T-cell (primary cell): ENCODE measurements at places on chromosomes 5 and 9.

- DNase-seq = no peak
Observed at GRCh38 chr9:106526716-106527204, 336.2 kb upstream of the ZNF462 start.

GRCh38 chr9:18976709-18977531 is 56.1 kb downstream of the SAXO1 start:
- no peak for DNase-seq

GRCh38 chr9:21711504-21711903 is 90.9 kb upstream of the MTAP start:
- no peak for DNase-seq

GRCh38 chr9:78954286-78954685 is 617.5 kb upstream of the TLE4 start:
- DNase-seq = no peak

- no peak for DNase-seq
Observed at GRCh38 chr5:3324421-3325101, 271.1 kb upstream of the IRX1 start.

DNA sequence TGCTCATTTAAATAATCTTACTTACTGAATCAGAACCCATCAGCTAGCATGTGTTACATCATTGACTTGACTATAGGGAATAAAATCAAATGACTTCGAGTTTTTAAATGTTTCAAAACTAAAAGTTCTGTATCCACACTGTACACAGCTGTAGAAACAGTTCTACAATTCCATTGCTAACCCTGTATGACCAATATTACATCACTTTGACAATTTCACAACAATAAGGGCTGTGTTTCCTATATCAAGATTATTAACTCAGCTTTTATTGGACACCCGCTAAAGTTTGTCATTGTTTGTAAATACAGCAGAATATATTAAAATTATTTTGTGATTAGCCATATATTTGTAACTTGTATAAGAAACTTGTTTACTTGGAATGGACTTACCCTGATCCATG is 540.8 kb downstream of the PRELID2 start:
- no peak for DNase-seq

GRCh38 chr9:76873821-76874220 is 32.1 kb downstream of the PRUNE2 start:
- no peak for DNase-seq

- DNase-seq = no peak
Observed at GRCh38 chr5:173795601-173796000, 92.5 kb upstream of the CPEB4 start.

DNA sequence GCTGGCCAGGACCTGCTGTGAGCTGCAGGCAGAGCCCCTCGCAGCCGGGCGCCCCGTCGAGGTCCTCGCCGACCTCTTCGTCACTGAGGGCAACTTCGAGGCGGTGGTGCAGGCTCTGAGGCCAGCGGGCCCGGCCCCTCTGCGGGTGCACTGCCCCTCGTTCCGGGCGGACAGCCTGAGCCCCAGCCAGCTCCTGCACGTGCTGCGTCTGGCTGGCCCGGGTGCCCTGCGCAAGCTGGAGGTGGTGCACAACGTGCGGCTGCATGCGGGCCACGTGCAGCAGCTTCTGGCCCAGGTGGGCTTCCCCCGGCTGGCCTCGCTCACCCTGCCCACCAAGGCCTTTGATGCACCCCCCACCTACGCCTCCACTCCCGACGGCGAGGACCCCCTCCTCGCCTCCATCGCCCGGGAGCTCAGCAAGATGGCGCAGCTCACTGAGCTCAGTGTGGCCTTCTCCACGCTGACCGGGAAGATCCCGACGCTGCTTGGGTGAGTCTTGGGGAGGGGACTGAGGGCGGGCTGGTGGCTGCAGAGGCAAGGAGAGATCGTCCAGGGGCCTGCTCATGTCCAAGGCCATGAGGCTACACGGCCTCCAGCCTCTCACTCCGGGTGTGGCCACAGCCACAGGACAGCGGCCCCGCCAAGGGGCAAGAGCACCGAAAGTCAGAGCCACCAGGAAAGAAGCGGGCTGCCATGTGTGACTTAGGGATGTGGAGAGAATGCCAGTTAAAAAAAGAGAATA is 825 bp downstream of the LRRC14B start:
- DNase-seq = no peak

GRCh38 chr9:136289651-136290507 is 14.0 kb downstream of the CCDC187 start:
- no peak for DNase-seq

GRCh38 chr9:106632621-106633020 is 230.3 kb upstream of the ZNF462 start:
- DNase-seq = no peak
